ENCODE measurements at places on chromosomes 6 and 20.

DNA sequence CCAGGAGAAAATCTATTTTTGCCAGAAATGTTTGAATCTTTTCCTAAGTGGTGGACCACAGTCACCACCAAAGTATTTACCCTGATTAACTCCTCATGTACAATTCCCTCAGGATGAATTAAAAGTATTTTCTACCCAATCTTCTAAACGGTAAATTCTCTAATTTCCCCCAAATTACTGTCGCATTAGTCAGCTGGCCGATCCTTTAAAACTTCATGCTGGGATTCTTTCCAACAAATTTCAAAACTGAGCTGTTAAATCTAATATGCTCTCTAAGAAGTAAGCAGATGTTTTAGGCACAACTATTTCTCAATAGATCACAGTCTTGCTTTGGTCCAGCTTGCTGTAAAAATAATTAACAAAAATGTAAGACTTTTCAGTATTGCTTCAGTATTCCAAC is 447.2 kb downstream of the FRK start:
- DNase-seq, result no peak

DNA sequence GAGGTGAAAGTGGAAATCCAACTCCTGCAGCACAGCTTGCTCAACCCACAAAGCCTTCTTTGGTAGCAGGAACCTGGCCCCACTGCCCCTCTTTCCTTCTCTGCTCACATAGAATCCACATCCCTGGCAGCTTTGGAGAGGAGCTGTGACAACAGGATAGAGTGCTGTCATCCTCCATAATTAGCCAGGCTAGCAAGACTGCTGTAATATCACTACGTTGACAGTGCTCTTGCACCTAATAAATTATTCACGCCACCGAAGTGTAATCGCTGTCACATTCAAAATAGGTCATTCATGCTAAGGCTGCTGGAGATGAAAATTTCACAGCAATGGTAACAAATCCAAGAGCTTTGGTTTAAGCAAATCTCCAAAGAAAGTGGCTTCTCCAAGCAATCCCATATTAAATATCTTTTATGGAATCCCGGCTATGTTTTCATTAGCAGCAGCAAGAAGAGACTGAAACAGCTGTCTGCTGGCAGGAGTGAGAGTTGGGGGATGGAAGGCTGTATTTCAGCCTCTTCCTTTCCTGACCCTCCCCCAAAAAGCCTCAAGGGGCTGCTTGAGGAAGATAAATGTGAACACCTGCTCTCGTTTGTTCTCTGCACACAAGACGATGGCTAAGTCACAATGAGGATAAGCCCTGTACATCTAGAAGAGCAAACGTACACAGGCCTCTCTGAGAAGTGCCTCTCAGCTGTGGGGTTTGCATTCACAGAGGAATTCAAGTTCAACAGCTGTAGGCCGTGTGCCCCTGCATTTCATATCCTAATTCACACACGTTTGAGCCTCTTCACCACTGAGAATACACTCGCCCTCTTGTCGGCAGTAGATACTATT is 16.5 kb downstream of the RIPOR2 start:
- DNase-seq, result peak; percentile 96

- DNase-seq, result no peak
These were observed 2.3 kb downstream of the GNAS start for GRCh38 chr20:58854638-58855471.

DNA sequence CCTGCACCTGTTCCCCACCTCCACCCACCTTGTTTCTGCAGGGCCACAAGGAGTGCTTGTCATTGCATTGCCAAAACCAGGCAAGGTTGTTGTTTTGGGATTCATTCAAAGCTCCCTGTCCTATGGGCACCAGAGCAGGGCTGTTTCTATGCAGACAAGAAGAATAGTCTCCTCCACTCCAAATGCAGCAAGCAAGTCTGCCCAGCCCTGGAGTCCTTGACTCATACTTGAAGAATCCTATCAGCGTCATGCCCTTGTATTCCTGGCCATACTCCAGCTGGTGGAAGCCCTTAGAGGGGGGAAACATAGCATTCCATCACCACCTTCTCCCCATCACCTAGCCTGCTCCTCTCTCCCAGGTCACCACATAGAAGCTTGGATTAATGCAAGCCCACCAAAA is 145.3 kb upstream of the ECI2 start:
- no peak for DNase-seq

DNA sequence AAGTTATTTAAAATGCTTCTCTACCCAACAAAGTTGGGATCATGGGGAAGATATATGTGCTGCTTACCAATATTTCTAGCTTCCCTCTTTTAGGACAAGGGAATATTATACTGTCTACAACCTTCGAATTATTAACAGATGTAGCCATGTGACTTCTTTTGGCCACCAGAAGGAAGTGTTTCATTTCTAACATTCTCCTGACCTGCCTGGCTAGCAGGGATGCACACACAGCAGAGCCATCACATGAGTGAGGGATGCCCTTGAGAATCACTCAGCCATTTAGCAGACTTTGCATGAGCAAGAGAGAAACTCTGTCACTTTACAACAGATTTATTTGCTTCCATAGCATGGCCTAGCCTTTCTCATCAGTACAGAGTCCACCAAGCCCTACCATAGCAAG is 230.7 kb upstream of the MARCKS start:
- DNase-seq, result no peak

Data from NCI-H524 treated with DMSO at 0.1 percent for 48 hours (cell line).